ENCODE measurements at places on chromosomes 7 and 10. TPM values are rescaled to one million over a fixed set of nuclear protein-coding genes. Genes with fewer than 3 reads are reported as not detected.
A peak's percentile ranks its signal among the peaks of the same experiment; 100 is the strongest.

DNA sequence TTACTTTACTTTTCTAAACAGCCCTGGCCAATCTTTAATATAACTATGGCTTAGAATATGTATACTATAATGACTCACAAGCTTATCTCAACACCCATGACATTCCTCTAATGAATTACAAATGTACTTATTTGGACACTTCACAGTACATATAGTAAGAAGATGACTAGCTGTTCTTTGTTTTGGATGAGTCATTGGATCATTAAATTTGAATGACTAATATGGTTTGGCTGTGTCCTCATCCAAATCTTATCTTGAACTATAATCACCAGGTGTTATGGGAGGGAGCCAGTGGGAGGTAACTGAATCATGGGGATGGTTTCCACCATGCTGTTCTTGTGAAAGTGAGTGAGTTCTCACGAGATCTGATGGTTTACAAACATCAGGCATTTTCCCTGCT is 807.5 kb upstream of the SORCS1 start:
- DNase-seq = peak; percentile 82

ZNF239 gene
- total RNA-seq = 4.2 TPM

- peak; percentile 95 for DNase-seq
These were observed 18.9 kb upstream of the DNAJC1 start for GRCh38 chr10:22022257-22023032.

- DNase-seq = no peak
These were observed 21.6 kb downstream of the PRPF18 start for GRCh38 chr10:13608246-13608853.

DNA sequence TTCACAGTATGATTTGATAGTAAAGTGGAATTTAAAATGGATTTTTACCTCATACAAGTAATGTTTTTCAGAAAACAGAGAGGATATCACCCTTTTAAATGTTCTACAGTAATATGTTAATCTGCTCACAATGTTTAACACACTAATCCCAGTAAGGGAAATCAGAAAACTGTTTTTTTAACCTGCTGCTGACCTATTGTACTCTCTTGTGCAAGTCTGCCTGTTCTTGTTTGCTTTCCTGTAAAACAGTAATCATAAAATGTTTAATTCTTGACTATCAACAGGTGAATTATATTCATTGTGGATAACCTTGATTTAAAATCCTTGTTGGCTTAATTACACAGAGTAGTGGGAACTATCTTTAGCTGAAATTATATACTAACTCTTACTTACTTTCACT is 126.4 kb downstream of the GNAT3 start:
- peak; percentile 78 for DNase-seq

Measured in fibroblast of villous mesenchyme (primary cell).